ENCODE measurements at places on chromosomes 2 and 18.

DNA sequence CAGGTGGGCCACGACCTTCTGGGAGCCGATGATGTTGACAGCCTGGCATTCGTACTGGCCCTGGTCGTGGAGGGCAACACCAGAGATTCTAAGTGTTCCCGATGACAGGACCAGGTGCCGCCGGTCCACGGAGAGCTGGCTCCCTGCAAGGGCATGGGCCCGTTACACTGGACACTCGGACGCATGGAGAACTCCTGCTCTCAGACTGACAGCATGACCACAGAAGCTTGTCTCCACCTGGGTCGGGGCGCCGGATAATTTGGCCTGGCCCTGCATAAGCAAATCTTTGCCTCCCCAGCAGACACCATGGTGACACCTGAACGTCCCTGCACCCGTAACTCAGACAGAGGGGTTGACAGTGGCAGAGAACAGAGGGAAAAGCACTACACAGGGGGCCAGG, 80.7 kb downstream of the PXDN start:
- DNase-seq = no peak

GRCh38 chr18:27952741-27953140, 224.2 kb downstream of the CDH2 start:
- DNase-seq = no peak

DNA sequence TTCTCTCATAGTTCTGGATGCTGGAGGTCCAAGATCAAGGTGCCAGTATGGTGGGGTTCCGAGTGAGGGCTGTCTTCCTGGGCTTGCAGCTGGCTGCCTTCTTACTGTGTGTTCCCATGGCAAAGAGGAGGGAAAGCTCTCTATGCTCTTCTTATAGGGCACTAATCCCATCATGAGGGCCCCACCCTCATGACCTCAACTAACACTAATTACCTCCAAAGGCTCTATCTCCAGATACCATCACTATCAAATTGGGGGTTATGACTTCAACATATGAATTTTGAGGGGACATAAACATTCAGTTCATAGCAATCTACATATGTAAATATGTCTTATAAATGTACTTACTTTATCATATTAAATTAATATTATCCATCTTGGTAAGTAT, 274.5 kb upstream of the SESTD1 start:
- no peak for DNase-seq

- no peak for DNase-seq
These were observed 48.1 kb upstream of the SETBP1 start for GRCh38 chr18:44632469-44633145.

- DNase-seq = no peak
These were observed 333.0 kb downstream of the IRS1 start for GRCh38 chr2:226466589-226466988.

GRCh38 chr2:175004730-175004979, 526 bp downstream of the CHN1 start:
- no peak for DNase-seq

DNA sequence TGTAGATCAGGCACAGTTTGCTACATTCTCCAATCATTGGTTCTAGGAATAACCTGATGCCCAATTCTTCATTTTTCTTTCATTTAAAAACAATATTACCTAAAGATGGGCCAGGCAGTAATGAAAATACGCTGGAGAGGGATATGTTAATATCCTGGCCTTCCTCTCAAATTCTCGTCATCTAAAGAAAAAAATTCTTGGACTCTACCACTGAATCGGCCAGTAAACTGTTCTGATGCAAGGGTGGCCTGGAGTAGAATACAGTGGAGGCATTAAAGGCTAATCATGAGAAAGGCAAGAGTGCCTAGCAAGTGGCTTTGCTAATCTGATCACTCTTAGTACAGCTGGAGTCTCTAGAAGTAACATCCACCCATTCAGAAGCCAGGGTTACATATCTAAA, 157.7 kb downstream of the ANTXR1 start:
- no peak for DNase-seq

DNA sequence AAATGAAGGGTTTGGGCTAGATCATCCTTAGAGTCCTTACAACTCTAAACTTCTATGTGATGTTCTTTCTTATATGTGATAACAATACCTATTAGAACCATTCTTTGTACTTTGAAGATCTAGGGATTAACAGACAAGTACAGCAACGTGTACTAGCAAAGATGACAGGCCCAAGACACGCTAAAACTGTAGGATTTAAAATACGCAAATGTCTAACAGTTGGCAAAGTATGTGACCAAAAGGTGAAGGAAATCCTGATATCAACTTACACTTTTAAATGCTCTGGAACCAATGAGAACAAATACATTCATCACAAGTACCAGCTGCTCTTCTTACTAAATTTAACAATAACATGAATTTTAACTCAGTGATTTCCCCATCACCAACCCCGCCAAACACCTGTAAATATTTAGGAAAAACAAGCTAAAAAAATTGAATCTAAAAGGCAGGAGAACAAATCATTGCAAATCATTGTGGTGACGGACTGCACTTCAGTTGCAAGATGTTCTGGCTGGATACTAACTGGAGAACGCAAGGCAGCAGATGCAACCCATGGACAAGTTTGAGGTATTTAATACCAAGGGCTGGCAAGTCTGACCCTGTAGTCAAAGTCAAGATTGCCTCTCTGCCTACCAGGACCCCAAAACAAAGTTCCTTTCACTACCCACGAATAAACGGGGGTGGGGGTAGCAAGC, 1.4 kb downstream of the ANKRD44 start:
- no peak for DNase-seq

- DNase-seq = no peak
These were observed 133.5 kb downstream of the SOX11 start for GRCh38 chr2:5825686-5826085.

GRCh38 chr2:69734035-69734611, 7.8 kb upstream of the ANXA4 start:
- no peak for DNase-seq

DNA sequence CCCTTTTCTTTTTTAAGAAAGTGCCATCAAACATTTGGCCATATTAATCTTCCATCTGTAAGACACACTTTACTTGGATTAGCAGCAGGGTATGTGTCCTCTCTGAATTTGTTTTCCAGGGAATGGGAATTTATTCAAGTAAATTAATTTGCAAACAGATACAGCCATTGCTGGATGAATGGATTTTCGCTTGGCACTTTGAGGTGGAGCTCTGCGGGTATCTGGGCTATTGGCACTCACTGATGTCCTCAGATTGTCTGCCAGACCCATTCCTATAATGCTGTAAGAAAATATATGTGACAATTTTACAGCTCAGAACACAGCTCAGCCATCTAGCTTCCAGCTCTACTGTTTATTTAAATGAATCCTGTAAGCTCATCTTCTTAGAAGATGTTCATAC, 201.2 kb upstream of the CDH20 start:
- no peak for DNase-seq

All from NCI-H1417 treated with DMSO at 0.1 percent for 48 hours (cell line).